ENCODE measurements at places on chromosomes 1 and 21.

DNA sequence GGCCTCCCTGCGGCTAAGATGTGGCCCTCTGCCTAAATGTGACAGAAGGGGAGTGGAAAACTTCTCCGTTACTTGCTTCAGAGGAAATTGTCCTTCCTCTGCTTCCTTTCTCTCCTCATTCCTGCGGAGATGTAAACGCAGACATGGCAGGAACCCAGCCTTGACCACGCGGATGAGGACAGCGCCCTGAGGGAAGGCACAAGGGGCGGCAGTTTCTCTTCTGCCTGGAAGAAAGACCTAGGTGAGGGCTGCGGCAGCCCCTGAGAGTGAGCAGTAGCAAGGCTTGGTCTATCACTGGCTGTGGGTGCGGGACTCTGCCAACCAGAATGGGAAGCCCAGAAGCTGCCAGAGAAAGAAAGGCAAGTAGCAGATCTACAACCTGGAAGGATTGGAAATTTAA lies 14.0 kb upstream of the CTPS1 start:
- DNase-seq: no peak

DNA sequence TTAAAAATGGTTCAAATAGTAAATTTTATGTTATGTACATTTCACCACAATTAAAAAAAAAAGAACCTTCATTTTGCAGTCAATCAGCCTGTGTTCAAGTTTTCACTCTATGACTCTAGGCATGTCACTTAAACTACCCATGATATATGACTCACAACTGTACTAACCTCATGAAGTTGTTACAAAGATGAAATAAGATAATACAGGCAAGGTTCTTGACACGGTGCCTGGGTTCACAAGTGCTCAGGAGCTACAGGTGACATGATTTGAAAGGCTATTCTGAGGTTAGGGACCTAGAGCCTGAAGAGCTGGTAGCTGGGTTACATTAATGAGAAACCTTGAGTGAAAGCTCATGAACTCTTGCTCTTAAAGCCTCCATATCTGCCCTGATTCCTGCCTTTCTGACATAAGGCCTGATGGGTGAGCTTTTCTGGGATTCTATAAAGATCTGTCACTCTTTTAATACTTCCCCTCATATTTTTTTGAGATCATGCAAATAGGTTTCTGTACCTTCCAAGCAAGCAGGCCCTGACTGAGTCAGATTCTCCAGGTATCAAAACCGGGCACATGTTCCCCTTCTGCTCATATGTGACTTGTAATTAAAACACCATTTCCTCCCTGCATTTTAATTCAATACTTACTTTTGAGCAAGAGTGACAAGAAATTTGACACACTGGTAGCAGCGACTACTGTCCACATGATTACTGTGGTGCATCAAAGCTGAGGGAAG lies 34.0 kb downstream of the PCSK9 start:
- DNase-seq: no peak

DNA sequence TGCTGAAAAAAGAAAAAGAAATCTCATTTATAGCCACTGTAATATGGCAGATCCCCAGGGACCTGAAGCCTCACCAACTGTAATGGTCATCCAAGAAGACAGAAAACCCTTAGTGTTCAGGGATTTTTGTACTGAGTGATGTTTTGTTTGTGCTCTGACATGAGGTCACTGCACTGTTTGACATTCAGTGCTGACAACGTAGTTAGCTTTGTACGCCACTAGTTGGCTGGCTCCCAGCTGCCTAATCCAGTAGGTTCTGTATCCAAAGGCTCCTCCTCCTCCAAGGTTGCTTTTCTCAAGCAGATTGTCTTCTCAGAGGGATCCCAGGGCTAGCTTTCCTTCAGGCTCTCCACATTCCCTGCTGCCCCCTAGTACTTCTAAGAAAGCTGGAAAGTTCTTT lies 9.5 kb upstream of the YRDC start:
- no peak for DNase-seq

DNA sequence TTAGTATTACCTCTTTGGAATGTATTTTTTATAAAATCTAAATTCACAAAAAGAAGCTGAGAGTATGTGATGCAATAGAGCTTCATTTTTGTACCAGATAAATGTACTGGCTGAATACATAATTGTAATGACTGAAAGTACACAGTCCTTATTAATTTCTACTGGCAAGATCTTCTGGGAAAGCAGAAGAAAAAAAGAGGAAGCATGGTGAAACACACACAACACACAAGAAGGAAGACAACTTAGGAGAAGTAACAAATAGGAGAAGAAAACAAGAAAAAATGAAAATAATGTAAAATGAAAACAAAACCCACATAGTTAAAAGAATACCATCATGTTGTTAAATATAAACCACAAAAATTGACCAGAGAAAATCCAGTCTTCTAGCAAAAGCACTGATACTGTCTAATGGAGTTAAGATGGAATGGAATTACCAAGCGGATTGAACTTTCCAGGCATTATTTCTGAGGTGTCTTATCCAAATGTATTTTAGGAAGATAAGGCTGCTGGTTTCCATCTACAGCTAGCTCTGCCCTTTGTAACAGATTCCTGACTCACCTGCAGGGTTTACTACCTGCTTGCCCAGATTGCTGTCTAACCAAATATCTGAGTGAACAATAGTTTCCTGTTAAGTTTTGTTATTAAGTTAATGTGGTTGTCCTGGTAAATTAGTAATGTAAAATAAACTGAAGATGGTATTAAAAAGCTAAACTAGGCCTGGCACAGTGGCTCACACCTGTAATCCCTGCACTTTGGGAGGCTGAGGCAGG lies 4.5 kb upstream of the COP1 start:
- no peak for DNase-seq

- DNase-seq: no peak
Observed at GRCh38 chr21:31501926-31502325, 157.6 kb upstream of the SOD1 start.

DNA sequence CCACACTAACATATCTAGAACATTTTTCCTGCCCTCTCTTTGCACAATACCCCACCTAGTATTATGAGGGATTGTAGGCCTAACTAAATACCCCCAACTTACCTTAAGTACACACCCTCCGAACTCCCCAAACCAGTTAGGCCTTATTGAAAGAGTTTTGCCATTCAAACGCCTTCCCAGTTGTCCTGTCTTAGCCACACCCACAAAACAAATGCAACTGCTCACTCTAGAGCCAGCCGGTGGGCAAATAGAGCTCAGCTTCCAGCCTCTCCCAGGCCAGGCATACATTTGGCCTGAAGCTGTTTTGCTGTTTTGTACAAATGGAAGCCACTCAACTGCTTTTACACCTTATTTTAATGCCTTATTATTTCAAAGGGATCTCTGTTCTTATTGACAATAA lies 224.2 kb upstream of the RUNX1 start:
- DNase-seq: no peak

- DNase-seq: no peak
Observed at GRCh38 chr21:44947930-44948331, 8.1 kb downstream of the SLX9 start.

GRCh38 chr1:234970401-234970730 lies 158.3 kb downstream of the TOMM20 start:
- no peak for DNase-seq

- no peak for DNase-seq
Observed at GRCh38 chr1:2300851-2301606, 72.9 kb downstream of the SKI start.

All from cerebellar nuclear complex (tissue), 1 donor.